ENCODE measurements at places on chromosomes 7 and 10.

DNA sequence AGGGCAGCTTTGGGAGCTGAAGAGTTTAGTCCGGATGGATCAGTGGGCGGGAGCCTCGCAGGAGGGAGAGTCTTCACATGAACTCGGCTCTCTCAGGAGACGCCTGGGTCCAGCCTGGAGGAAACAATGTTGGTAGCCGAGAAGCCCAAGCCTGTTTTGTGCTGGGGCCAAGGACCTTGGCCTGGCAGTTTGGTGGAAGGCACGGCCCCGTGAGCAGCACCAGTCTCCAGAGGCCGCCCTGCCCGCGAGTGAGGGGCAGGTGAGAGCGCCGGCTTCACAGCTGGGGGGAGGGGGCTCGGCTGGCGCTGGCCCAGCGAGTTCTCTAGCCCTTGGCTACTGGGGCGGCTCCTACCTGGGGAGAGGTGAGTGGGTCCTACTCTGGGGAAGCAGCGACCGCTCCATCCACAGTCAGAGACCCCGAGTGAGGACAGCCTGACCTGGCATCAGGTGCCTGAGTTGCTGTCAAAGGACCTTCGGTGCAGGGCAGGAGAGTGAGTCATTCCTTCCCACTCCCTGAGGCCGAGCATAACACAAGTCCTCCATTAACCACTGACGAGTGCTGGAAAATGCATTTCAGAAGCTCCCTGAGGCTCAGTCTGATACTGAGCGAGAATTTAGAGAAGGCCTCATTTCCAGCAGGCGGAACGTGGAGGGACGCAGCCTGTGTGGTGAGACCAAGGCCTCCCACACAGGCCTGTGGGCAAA is 89.3 kb upstream of the DIP2C start:
- peak; percentile 52 for DNase-seq

GRCh38 chr10:128950159-128950915 is 516.7 kb upstream of the MGMT start:
- no peak for DNase-seq

DNA sequence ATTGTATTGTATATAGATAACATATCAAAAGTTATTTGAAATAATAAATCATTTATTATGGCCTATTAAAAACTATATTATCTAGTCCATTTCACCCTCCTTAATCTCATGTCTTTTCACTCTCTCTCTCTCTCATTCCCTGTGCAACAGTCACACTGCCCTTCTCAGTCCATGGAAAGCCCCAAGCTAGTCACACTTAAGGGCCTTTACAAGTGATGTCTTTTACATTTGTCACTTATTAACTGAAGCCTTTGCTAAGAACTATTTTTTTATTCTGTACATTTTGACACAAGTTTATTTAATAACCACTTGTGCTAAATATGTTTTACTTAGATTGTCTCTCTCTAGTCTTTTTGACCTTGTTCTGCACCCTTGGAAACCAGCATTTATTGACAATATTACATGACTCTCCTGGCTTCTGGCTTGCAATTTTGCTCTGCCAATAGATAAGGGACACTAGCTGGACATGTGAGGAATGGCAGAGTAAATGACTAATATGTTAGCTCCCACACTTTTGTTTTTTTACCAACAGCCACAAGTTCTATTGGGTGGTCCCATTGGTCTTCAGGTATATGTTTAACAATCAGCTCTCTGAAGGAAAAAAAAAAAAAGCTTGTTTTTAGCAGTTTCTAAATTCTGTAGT is 706.8 kb upstream of the POT1 start:
- DNase-seq = no peak

GRCh38 chr10:124074501-124075109 is 18.8 kb downstream of the CHST15 start:
- DNase-seq = no peak

GRCh38 chr7:131521651-131522163 is 34.7 kb downstream of the PODXL start:
- DNase-seq = no peak

- no peak for DNase-seq
These were observed 13.9 kb upstream of the SH2D4B start for GRCh38 chr10:80523773-80524172.

GRCh38 chr7:130113887-130114286 is 43.6 kb downstream of the KLHDC10 start:
- no peak for DNase-seq

DNA sequence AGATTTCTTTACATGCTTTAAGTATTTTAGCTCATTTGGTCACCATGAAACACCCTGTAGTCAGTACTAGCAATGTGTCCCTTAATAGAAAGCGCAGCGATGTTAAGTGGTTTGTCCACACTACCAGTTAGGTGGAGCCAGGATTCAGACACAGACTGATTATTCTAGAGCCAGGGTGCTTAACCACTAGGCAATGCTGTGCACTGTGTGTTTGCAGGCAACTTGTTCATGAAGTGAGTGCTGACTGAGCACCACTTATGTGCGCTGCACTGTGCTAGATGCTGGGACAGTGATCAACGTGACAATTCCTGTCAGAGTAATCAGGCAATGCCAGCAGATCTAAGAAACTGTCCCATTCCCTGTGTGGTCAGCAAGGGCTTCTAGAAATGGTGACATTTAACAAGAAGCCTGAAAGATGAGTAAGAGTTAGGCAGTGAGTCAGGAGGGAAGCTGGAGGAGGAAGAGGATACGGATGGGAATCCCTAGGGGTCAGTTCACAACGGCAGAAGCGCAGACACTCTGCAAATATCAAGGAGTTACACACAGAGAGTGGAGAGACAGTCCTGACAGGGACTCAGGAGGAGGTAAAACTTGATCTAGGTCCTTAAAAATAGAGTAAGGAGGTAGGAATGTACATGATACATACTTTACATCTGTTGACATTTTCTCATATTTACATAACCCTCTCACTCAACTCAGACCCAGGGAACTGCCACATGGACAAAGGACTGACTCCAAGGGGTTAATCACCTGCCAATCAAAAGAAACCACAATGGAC is 69.7 kb upstream of the EGR2 start:
- DNase-seq = peak; percentile 47

DNA sequence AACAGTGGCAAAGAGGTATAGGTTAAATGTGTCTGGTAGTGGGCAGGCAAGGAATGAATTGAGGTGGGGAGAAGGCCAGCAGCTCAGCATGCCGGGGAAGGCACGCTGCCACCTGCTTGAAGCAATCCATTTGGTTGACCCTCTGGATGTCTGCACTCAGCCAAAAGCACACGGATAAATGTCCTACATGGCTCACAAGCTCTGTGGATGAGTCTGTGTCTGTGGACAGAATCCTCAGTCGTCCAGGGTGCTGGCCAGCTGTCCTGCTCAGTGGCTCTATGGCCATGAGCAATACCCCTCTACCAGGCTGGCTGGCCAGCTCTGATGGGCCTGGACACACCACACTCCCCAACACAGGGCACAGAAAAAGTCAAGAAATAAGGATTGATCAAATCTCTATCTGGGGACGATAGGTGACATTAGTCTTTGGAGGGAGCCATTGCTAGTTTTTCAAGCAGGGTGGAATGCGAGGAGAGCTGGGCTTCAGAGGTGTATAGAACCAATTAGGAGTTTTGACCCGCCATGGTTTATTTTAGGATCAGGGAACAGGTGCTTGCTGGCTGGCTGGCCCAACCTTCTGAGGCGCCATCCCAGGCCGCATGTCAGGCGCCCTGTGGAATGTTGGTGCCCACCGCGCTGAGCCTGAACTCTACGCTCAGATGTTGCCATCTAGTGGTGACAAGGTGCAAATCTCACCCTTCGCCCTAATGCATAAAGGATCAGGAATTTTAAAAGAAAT is 493.4 kb downstream of the TNS3 start:
- DNase-seq = peak; percentile 64

DNA sequence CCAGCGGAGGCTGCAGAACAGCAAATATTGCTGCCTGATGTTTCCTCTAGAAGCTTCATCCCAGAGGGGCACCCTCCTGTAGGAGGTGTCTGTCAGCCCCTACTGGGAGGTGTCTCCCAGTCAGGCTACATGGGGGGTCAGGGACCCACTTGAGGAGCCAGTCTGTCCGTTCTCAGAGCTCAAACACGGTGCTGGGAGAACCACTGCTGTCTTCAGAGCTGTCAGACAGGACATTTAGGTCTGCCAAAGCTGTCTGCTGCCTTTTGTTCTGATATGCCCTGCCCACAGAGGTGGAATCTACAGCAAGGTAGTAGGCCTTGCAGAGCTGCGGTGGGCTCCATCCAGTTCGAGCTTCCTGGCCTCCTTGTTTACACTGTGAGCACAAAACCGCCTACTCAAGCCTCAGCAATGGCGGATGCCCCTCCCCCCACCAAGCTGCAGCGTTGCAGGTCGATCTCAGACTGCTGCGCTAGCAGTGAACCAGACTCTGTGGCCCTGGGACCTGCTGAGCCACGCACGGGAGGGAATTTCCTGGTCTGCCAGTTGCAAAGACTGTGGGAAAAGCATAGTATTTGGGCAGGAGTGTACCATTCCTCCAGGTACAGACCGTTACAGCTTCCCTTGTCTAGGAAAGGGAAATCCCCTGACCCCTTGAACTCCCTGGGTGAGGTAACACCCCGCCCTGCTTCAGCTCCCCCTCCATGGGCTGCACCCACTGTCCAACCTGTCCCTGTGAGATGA is 17.7 kb upstream of the MINDY3 start:
- DNase-seq = no peak

GRCh38 chr7:115037128-115037802 is 115.4 kb downstream of the MDFIC start:
- DNase-seq = no peak

DNA sequence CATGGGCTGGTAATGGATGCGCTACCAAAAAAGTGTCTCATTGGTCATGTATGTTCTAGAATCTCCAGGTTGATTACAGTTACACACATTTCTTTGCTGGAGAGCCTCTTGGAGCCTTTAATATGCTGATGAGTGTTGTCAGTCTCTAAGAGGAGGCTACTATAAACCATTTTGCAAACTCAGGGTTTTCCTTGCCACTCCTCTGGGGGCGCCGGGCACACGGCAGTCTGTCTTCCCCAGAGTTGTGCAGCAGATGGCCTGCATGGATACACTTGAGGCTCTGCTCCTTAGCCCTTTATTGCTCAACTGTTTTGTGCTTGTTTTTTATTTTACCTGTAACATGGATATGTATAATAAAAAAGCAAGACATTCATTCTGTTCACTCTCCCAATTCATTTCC is 196.5 kb downstream of the ACTR3B start:
- DNase-seq = no peak

GRCh38 chr7:79471699-79472098 is 18.2 kb upstream of the MAGI2 start:
- no peak for DNase-seq

- DNase-seq = peak; percentile 84
These were observed 74.2 kb downstream of the JAZF1 start for GRCh38 chr7:28106321-28106829.

DNA sequence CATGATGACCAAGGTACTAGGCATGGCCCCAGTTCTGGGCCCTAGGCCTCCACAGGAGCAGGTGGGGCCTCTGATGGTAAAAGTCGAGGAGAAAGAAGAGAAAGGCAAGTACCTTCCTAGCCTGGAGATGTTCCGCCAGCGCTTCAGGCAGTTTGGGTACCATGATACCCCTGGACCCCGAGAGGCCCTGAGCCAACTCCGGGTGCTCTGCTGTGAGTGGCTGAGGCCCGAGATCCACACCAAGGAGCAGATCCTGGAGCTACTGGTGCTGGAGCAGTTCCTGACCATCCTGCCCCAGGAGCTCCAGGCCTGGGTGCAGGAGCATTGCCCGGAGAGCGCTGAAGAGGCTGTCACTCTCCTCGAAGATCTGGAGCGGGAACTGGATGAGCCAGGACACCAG is 7.4 kb downstream of the ZSCAN21 start:
- DNase-seq = no peak

DNA sequence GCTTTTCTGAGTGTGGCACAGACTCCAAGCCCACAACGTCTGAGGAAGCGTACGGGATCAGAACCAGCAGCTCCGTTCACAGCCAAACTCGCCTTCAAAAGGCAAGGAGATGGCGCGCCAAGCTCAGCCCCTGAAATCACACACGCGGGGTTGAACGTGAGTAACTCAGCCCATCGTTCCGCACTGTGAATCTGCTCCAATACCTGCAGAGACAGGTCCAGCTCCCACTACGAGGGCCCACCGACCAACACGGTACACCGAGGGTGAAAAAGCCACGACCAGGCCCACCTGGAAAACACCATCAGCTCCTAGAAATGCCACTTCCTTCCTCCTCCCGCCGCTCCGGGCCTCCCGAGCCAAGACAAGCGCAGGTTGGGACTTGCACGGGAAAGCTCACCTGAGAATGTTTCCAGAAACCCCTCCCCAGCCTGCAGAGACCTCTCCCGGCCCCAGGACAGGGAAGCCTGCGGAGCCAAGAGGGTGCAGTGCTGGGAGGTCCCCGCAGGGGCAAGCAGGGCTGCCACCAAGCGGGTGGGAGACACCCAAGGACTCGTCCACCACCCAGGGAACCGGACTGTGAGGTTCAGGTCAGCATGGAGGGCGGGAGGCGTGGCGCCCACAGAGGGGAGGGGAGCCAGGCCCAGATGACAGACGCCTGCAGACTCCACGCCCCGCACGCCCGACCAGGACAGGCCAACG is 93.9 kb upstream of the PDGFA start:
- no peak for DNase-seq

DNA sequence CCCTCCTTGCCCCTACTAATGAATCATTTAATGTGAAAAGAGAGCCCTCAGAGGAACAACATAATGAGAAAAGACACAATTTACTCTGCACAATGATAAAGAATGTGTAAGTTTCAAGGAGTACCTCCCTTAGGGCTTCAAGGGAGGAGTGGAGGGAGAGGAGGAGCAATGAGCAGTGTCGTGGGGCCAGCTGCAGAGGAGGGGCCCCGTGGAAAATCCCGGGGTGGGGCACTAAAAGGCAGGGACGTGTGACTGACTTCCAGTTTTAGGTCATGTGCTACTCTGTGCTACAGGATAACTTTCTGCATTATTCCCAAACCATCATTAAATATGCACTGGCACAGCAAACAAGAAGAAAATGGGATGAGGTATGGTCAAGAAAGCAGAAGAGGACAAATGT is 108.1 kb downstream of the ANLN start:
- DNase-seq = no peak

DNA sequence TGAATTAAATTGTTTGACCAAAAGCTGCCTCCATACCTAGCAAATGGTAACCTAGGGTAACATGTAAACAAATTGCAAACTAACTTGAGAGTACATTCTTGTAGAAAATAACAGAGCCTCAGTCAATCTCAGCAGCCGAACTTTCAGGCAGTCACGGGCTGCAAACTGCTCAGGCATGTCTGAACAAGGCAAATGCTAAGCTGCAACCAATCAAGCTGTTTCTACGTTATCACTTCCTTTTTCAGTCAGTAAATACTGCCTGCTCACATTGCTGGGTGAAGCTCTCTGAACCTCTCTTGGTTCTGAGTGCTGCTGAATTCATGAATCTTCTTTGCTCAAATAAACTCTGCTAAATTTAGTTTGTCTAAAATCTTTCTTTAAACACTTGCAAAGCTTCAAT is 1212.4 kb downstream of the SORCS1 start:
- peak; percentile 74 for DNase-seq

GRCh38 chr10:43816351-43817321 is 168.0 kb upstream of the ZNF32 start:
- peak; percentile 50 for DNase-seq

DNA sequence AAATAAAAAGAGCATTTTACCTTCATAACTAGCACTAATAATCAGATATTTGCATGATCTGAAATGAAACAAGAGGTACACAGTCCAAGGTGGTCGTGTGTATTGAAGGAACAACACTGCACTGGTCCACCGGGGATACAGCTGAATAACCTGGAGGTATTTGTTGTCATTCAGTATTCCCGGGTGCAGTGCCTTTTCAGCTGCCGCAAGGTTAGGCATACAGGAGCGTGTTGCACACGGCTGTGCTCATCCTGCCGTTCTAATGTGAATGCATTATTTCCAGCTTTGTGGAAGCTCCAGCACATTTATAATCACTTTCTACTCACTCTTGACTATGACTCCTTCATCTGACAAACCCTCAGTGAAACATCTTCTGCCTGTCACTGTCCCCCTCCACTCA is 377.8 kb downstream of the GFRA1 start:
- no peak for DNase-seq
